Vein endothelial cell (primary cell): ENCODE measurements at places on chromosomes 7 and 10. TPM values are rescaled to one million over a fixed set of nuclear protein-coding genes. Genes with fewer than 3 reads are reported as not detected.

Gene ZWINT
- 24.5 and 40.1 TPM in 2 replicates for total RNA-seq

Gene VENTX
- total RNA-seq: not detected in 2 replicates

Gene DDIT4
- total RNA-seq: 75.0 and 252 TPM in 2 replicates

Gene OGDHL
- total RNA-seq: 0.19 and 0.33 TPM in 2 replicates

Gene PRSS37
- not detected in 2 replicates for total RNA-seq

Gene TCAF2
- 17.3 and 22.7 TPM in 2 replicates for total RNA-seq

Gene CRYGN
- not detected in 2 replicates for total RNA-seq

Gene TMEM229A
- total RNA-seq: not detected in 2 replicates

Gene MAT1A
- total RNA-seq: not detected in 2 replicates

Gene CCDC146
- 0.67 and 1.6 TPM in 2 replicates for total RNA-seq

Gene GNGT1
- total RNA-seq: not detected in 2 replicates

Gene OPN4
- not detected in 2 replicates for total RNA-seq

Gene SRGN
- 765 and 785 TPM in 2 replicates for total RNA-seq

Gene CYP2C19
- not detected in 2 replicates for total RNA-seq

Gene TLX1
- total RNA-seq: not detected in 2 replicates

Gene GRID2IP
- total RNA-seq: not detected in 2 replicates

Gene ZNF394
- 29.1 and 34.4 TPM in 2 replicates for total RNA-seq

Gene ANKRD1
- 528 and 752 TPM in 2 replicates for total RNA-seq

Gene PKD2L1
- not detected in 2 replicates for total RNA-seq

Gene HOXA3
- 1.1 and 6.5 TPM in 2 replicates for total RNA-seq

Gene AKR1C3
- total RNA-seq: 60.4 and 69.1 TPM in 2 replicates

Gene ATRNL1
- under 0.01 and 0.10 TPM in 2 replicates for total RNA-seq

Gene LRGUK
- 0.33 and 0.57 TPM in 2 replicates for total RNA-seq

Gene SLC25A40
- 5.9 and 8.6 TPM in 2 replicates for total RNA-seq

Gene PLXNA4
- 33.2 and 50.6 TPM in 2 replicates for total RNA-seq

Gene ABCB1
- total RNA-seq: 0.57 and 0.65 TPM in 2 replicates

Gene LRIT1
- total RNA-seq: not detected in 2 replicates

Gene STEAP1B
- total RNA-seq: 37.2 and 44.8 TPM in 2 replicates

Gene OR2A5
- not detected in 2 replicates for total RNA-seq

Gene POLR2J
- total RNA-seq: 41.8 and 66.6 TPM in 2 replicates

Gene NSMCE4A
- total RNA-seq: 40.5 and 56.8 TPM in 2 replicates

Gene SHTN1
- 7.1 and 8.5 TPM in 2 replicates for total RNA-seq
